ENCODE measurements at places on chromosomes 4 and X. TPM values are rescaled to one million over a fixed set of nuclear protein-coding genes. Genes with fewer than 3 reads are reported as not detected.
A peak's percentile ranks its signal among the peaks of the same experiment; 100 is the strongest.

GRCh38 chr4:126223784-126224407, 909.1 kb downstream of the FAT4 start:
- H3K4me1 ChIP-seq, result no peaks in the 10 kb centered on the region
- H3K4me3 ChIP-seq, result no peak overlapping the region
- no peaks in the 10 kb centered on the region for H3K36me3 ChIP-seq
- H3K27me3 ChIP-seq, result no peaks in the 10 kb centered on the region
- DNase-seq, result no peak
- H3K27ac ChIP-seq, result no peak overlapping the region

DNA sequence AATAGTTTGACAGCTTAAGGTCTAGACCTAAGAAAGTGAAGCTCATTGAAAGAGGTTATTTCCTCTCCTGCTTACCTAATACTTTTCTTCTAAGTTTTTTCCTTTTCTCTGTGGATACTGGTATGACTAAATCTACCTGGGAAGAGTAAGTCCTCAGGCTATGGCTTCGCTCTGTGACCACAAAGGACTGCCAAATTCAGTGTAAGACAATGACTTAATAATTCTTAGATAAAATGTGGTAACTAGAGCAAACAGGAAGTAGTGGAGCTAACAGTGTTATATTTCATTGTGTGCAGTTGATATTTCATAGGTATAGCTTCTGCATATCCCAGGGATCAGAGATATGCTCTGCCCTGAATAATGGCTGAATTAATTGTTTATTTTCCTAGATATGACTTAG, 418.9 kb downstream of the CCSER1 start:
- no peak for DNase-seq
- no peak overlapping the region for H3K4me3 ChIP-seq
- H3K36me3 ChIP-seq, result no peaks in the 10 kb centered on the region
- H3K4me1 ChIP-seq, result no peaks in the 10 kb centered on the region
- H3K27me3 ChIP-seq, result no peaks in the 10 kb centered on the region
- no peak overlapping the region for H3K27ac ChIP-seq

GRCh38 chrX:63503541-63503940, 152.4 kb upstream of the SPIN4 start:
- peak overlapping the region; percentile 6 for H3K4me3 ChIP-seq
- H3K27me3 ChIP-seq, result no peaks in the 10 kb centered on the region
- no peak for DNase-seq
- peaks cover 34% of the 10 kb centered on the region for H3K4me1 ChIP-seq
- peak overlapping the region; percentile 92 for H3K27ac ChIP-seq
- H3K36me3 ChIP-seq, result peaks cover under 1% of the 10 kb centered on the region

- H3K27me3 ChIP-seq, result no peaks in the 10 kb centered on the region
- no peak overlapping the region for H3K27ac ChIP-seq
- H3K4me3 ChIP-seq, result no peak overlapping the region
- H3K36me3 ChIP-seq, result no peaks in the 10 kb centered on the region
- H3K4me1 ChIP-seq, result peaks cover 12% of the 10 kb centered on the region
Measured at GRCh38 chr4:8262637-8263322, 6.8 kb upstream of the HTRA3 start.

DNA sequence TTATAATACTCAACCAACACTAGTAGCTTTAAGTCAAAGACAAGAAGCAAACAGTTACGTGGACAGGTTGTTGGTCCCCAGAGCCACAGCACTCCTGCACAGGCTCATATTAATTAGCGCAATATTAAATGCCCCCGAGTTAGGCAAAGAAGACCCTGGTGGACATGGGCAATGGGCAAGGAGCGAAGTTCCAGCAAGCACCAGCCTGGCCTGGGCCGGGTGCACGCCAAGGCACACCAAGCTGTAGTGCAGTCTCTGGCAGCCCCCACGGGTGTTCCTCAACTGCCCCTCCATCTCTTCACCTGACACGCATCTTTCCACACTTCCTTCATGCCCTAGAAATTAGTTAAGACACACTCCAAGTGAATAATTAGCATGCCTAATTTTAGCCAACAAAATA, 20.1 kb downstream of the FAT1 start:
- no peak overlapping the region for H3K27ac ChIP-seq
- no peak for DNase-seq
- peaks cover 40% of the 10 kb centered on the region for H3K36me3 ChIP-seq
- H3K27me3 ChIP-seq, result no peaks in the 10 kb centered on the region
- no peak overlapping the region for H3K4me3 ChIP-seq

- no peaks in the 10 kb centered on the region for H3K36me3 ChIP-seq
- no peak overlapping the region for H3K27ac ChIP-seq
- H3K4me3 ChIP-seq, result no peak overlapping the region
- DNase-seq, result no peak
- H3K4me1 ChIP-seq, result no peaks in the 10 kb centered on the region
Measured at GRCh38 chr4:48073567-48074103, 57.1 kb downstream of the NIPAL1 start.

DNA sequence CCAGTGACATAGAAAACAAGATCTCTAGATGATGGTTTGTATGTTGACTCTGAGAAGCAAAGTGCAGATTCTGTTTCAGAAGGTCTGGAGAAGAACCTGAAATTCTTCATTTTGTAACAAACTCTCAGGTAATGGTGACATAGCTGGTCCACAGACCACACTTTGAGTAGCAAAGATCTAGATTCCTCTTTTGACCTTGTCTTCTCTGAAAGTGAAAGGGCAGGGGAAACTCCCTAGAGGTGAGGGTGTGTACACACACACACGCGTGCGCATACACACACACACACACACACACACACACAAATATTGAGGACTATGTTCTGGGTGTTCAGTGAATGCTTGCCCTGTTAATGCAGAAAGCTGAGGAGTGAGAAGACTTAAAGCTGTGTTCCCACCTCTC, 110.1 kb downstream of the NHSL2 start:
- H3K27ac ChIP-seq, result no peak overlapping the region
- no peak for DNase-seq
- H3K4me3 ChIP-seq, result no peak overlapping the region
- H3K36me3 ChIP-seq, result no peaks in the 10 kb centered on the region
- peaks cover 17% of the 10 kb centered on the region for H3K27me3 ChIP-seq

- peaks cover 25% of the 10 kb centered on the region for H3K4me1 ChIP-seq
- peaks cover 12% of the 10 kb centered on the region for H3K36me3 ChIP-seq
- DNase-seq, result no peak
- no peak overlapping the region for H3K27ac ChIP-seq
- no peak overlapping the region for H3K4me3 ChIP-seq
Measured at GRCh38 chr4:164139291-164139690, 614.6 kb upstream of the SMIM31 start.

GRCh38 chr4:73460913-73461522, 20.5 kb upstream of the AFM start:
- no peak overlapping the region for H3K27ac ChIP-seq
- 0 out of 2 replicates have a peak, but pooled peaks cover 4% of the 10 kb centered on the region for H3K27me3 ChIP-seq
- no peak overlapping the region for H3K4me3 ChIP-seq

GRCh38 chr4:149889991-149890390, 74.3 kb upstream of the IQCM start:
- no peak overlapping the region for H3K27ac ChIP-seq
- no peak overlapping the region for H3K4me3 ChIP-seq
- DNase-seq, result no peak

DNA sequence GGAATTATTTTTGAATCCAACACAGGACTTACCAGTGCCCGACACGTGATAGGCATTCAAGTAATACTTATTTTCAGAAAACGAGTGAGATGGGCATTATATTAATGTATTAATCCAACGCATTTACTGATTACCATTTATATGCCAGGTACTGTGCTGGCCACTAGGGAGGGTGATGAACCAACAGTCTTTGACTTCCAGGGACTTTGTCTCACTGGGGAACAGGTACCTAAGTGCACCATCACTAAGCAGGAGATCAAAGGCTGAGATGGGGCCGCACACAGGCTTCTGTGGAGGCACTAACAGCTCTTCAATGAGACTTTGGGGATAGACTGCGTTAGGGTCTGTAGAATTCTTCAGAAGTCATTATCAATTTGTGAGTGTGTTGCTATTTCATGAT, 5.7 kb upstream of the TADA2B start:
- no peak overlapping the region for H3K4me3 ChIP-seq
- H3K27ac ChIP-seq, result no peak overlapping the region
- peaks cover 26% of the 10 kb centered on the region for H3K27me3 ChIP-seq
- DNase-seq, result no peak
- H3K4me1 ChIP-seq, result peaks cover 10% of the 10 kb centered on the region
- peaks cover 2% of the 10 kb centered on the region for H3K36me3 ChIP-seq

- H3K4me1 ChIP-seq, result peaks cover 66% of the 10 kb centered on the region
- no peaks in the 10 kb centered on the region for H3K36me3 ChIP-seq
- DNase-seq, result peak; percentile 86
Measured at GRCh38 chr4:110631584-110632505, 9.0 kb upstream of the PITX2 start.

DNA sequence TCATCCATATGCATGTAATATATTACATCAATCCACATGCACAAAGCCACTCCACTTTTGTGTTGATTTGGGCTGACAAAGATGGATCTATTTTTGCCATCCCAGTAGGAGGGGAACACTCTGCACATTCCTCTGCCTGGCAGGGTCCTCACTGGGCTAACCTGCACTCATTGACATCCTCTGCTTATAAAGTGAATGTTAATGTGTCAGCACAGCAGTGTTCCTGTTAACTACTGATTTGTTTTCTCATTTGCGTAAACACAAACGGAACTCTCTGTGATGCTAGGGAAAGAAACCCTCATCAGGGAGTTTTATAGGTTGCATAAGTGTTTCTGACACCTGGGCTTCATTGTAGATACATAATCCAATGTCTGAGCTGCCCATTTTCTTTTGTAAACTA, 826.0 kb downstream of the RAB28 start:
- no peak overlapping the region for H3K27ac ChIP-seq
- H3K27me3 ChIP-seq, result peaks cover 9% of the 10 kb centered on the region
- no peak overlapping the region for H3K4me3 ChIP-seq

- DNase-seq, result no peak
- no peaks in the 10 kb centered on the region for H3K27me3 ChIP-seq
- H3K36me3 ChIP-seq, result peaks cover 64% of the 10 kb centered on the region
- H3K4me3 ChIP-seq, result no peak overlapping the region
- H3K4me1 ChIP-seq, result peaks cover 2% of the 10 kb centered on the region
Measured at GRCh38 chrX:53605004-53605403, 81.5 kb downstream of the HUWE1 start.

GRCh38 chr4:133618963-133619362, 469.9 kb downstream of the PCDH10 start:
- H3K36me3 ChIP-seq, result no peaks in the 10 kb centered on the region
- no peak for DNase-seq
- H3K27ac ChIP-seq, result no peak overlapping the region

DNA sequence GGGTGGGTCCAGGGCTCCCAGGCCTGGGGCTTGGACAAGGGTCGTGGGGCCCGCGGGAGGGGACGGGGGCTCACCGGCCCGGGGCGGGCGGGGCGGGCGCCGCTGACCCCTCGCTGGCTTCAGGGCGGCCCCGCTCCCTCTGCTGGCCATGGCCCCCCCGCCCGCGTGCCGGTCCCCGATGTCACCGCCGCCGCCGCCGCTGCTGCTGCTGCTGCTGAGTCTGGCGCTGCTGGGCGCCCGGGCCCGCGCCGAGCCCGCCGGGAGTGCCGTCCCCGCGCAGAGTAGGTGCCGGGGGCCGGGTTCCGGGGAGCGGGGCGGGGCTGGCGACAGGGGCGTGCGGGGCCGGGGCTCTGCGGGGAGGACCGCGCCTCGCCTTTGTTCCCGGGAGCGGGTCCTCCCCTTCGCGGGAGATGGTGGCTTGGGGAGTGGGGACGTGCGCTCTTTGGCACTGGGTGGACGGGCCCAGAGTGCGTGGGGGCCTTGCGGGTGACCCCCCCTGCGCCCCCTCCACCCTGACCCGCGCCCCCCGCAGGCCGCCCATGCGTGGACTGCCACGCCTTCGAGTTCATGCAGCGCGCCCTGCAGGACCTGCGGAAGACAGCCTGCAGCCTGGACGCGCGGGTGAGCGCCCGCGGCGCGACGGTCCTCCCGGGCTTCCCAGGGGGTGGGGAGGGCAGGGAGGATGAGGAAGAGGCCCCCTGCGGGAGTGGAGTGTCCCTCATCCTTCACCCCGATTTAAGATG, 16.8 kb upstream of the NAT8L start:
- peak overlapping the region; percentile 67 for H3K4me3 ChIP-seq
- DNase-seq, result no peak
- H3K36me3 ChIP-seq, result no peaks in the 10 kb centered on the region

DNA sequence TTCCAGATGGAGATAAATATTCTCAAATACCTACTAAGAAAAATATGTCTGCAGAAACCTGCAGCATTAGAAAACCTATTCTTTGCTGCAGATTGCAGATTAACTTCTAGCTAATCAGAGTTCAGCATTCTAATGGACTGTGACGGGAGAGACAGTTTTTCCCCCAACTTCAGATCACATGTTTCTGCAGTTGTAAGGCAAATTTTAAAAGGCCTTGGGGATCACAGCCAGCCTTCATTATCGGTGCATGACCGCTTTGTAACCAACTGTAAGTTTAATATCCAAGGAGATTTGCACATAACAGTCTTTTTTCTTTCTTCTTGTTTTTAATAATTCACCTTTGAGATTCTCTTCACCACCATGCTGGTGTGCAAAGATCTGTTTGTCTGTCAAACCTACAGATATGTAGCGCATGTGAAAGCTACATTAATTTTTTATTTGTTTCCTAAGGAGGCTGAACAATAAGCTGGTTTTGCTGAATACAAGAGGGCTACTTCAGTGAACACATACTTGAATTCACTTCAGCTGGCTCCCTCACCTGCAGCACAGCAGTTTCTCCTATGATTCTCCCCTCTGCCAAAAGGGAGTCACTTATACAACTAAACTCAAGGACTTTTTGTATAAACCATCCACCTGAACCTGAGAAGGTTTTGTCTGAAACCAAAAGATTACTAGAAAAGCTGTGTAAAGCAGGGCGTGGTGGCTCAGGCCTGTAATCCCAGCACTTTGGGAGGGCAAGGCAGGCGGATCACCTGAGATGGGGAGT, 488.5 kb downstream of the RPA4 start:
- DNase-seq, result no peak
- H3K27me3 ChIP-seq, result no peaks in the 10 kb centered on the region
- 0 out of 2 replicates have a peak, but pooled peaks cover 3% of the 10 kb centered on the region for H3K36me3 ChIP-seq
- H3K27ac ChIP-seq, result 0 out of 2 replicates have a peak overlapping the region, but pooled peaks have one; percentile 27
- peaks cover 28% of the 10 kb centered on the region for H3K4me1 ChIP-seq
- H3K4me3 ChIP-seq, result no peak overlapping the region

DNA sequence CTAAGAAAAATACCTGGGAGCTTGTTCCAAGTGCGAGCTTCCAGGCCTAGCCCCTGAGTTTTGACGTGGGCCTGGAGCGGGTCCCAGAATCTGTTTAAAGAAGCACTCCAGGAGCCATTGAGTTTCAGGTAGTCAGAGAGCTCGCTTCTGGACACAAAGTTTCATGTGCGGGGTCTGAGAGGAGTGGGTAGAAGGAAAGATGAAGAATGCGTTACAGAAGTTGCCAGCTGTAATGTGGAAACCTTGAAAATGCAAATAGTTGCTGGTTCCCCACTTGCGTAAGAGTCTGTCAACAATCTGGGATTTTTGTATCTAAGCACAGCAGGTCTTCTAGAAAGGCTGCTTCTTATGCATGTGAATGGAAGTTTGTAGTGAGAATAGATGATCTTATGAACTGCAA, 77.5 kb upstream of the CLCN4 start:
- H3K4me3 ChIP-seq, result no peak overlapping the region
- peaks cover 36% of the 10 kb centered on the region for H3K4me1 ChIP-seq
- no peak for DNase-seq
- peaks cover 9% of the 10 kb centered on the region for H3K36me3 ChIP-seq

- H3K27ac ChIP-seq, result no peak overlapping the region
- no peak overlapping the region for H3K4me3 ChIP-seq
- no peak for DNase-seq
- H3K36me3 ChIP-seq, result peaks cover 6% of the 10 kb centered on the region
Measured at GRCh38 chrX:34632384-34632783, 24.7 kb downstream of the TMEM47 start.

The IL9R gene
- total RNA-seq, result 1.9 TPM

The FAM193A gene
- total RNA-seq, result 24.6 TPM

The FAM184B gene
- 0.23 TPM for total RNA-seq

The SMIM43 gene
- total RNA-seq, result 0.33 TPM

The CYLC1 gene
- not detected for total RNA-seq

The SMR3A gene
- not detected for total RNA-seq

The NPNT gene
- total RNA-seq, result 1.6 TPM

The ADAD1 gene
- total RNA-seq, result not detected

The AMER1 gene
- 9.9 TPM for total RNA-seq

The CRLF2 gene
- total RNA-seq, result not detected

The CFAP99 gene
- total RNA-seq, result 0.41 TPM

Data from WTC11 (cell line).